Memory B cell (primary cell): ENCODE measurements at places on chromosomes 2 and 18.

- H3K4me3 ChIP-seq: no peak overlapping the region
- H3K27me3 ChIP-seq: no peaks in the 10 kb centered on the region
- H3K27ac ChIP-seq: no peak overlapping the region
- H3K4me1 ChIP-seq: no peaks in the 10 kb centered on the region
These were observed 326.3 kb downstream of the GBX2 start for GRCh38 chr2:235841863-235842262.

DNA sequence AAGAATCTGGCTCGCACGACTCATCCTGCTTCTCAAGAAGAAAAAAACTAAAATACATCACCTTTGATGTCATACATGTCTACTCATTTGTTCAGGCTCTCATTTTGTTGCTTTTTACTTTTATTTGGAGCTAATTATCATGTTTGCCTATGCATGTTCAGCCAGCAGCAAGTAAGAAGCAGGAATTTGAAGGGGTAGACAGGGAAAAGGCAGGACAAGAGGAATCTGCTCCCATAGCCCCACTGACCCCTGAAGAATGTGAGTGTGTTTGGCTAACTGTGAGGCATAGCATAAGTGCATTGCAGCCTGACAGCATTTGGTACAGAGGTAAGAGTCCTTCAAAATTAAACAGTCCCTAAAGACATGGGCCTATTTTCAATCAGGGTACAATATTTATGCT is 72.7 kb downstream of the NYAP2 start:
- no peaks in the 10 kb centered on the region for H3K27me3 ChIP-seq
- DNase-seq: no peak
- H3K27ac ChIP-seq: no peak overlapping the region
- no peak overlapping the region for H3K4me3 ChIP-seq

DNA sequence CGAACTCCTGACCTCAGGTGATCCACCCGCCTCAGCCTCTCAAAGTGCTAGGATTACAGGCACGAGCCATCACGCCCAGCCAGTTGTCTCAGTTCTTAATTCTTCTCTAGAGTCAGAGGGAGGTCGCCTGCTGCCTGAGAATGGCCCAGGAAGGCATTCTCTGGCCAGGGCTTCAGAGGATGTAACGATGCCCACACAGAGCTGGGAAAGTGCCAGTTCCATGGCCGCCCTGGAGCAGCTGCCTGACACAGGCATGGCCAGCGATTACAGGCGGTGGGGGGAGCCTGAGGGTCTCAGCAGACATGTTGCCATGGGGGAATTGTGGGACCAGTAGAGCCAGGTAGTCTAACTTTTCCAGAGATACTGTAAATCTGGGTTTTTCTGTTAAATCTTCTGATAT is 25.6 kb upstream of the DNMT3A start:
- no peaks in the 10 kb centered on the region for H3K27me3 ChIP-seq
- DNase-seq: no peak
- H3K4me1 ChIP-seq: peaks cover 11% of the 10 kb centered on the region
- H3K4me3 ChIP-seq: no peak overlapping the region
- no peaks in the 10 kb centered on the region for H3K36me3 ChIP-seq
- H3K27ac ChIP-seq: no peak overlapping the region

- H3K4me1 ChIP-seq: no peaks in the 10 kb centered on the region
- H3K36me3 ChIP-seq: no peaks in the 10 kb centered on the region
- no peak overlapping the region for H3K27ac ChIP-seq
These were observed 120.3 kb upstream of the DSEL start for GRCh38 chr18:67636597-67637385.

DNA sequence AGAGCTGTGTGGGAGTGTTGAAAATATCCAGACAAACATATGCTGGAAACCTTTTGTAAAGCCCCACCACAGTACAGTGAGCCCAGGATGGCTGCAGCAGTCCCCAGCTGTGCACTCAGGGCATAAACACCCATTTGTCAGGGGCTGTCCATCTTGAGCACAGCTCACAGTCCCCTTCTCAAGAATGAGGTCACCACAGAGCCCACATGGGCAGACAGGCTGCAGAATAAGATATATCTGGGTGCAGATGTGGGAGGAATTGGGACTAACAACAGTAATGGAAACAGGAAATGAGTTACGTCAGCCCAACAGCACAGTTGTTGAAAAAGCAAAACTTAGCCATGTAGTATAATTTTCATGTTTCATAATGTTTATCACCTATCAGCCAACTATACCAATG is 219.6 kb downstream of the ETAA1 start:
- no peaks in the 10 kb centered on the region for H3K27me3 ChIP-seq
- no peak for DNase-seq
- no peaks in the 10 kb centered on the region for H3K36me3 ChIP-seq
- no peaks in the 10 kb centered on the region for H3K4me1 ChIP-seq
- no peak overlapping the region for H3K4me3 ChIP-seq
- H3K27ac ChIP-seq: no peak overlapping the region

- H3K4me3 ChIP-seq: no peak overlapping the region
- H3K36me3 ChIP-seq: no peaks in the 10 kb centered on the region
- H3K27me3 ChIP-seq: no peaks in the 10 kb centered on the region
- peaks cover 12% of the 10 kb centered on the region for H3K4me1 ChIP-seq
- no peak for DNase-seq
- H3K27ac ChIP-seq: no peak overlapping the region
These were observed 29.0 kb upstream of the ATL2 start for GRCh38 chr2:38405917-38406596.

GRCh38 chr2:230938098-230938497 is 13.1 kb upstream of the GPR55 start:
- peaks cover 9% of the 10 kb centered on the region for H3K4me1 ChIP-seq
- H3K27ac ChIP-seq: no peak overlapping the region
- DNase-seq: no peak
- peaks cover 9% of the 10 kb centered on the region for H3K27me3 ChIP-seq

- no peak overlapping the region for H3K27ac ChIP-seq
- DNase-seq: no peak
- no peak overlapping the region for H3K4me3 ChIP-seq
- H3K27me3 ChIP-seq: peaks cover 25% of the 10 kb centered on the region
These were observed 399.0 kb upstream of the ID2 start for GRCh38 chr2:8282858-8283252.

DNA sequence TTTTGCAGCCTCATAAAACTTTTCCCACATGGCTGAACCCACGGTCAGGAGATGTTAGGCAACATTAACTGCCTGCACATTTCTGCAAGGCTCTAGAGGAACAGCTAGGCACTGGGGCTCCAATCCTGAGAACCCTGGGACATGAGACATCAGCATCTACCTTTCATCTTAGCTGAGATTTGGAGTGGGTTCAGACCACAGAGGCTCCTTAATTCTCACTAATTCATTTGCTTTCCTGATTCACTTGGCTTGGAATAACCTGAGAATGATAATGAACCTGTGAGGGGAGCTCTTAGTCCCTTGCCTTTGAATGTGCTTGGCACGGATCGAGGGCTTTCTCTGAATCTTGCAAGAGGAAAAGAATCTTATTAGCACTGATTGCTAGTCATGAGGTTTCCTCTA is 266.2 kb downstream of the FIGN start:
- H3K4me1 ChIP-seq: no peaks in the 10 kb centered on the region
- H3K27ac ChIP-seq: no peak overlapping the region
- H3K4me3 ChIP-seq: no peak overlapping the region
- no peak for DNase-seq
- H3K27me3 ChIP-seq: peaks cover 2% of the 10 kb centered on the region

DNA sequence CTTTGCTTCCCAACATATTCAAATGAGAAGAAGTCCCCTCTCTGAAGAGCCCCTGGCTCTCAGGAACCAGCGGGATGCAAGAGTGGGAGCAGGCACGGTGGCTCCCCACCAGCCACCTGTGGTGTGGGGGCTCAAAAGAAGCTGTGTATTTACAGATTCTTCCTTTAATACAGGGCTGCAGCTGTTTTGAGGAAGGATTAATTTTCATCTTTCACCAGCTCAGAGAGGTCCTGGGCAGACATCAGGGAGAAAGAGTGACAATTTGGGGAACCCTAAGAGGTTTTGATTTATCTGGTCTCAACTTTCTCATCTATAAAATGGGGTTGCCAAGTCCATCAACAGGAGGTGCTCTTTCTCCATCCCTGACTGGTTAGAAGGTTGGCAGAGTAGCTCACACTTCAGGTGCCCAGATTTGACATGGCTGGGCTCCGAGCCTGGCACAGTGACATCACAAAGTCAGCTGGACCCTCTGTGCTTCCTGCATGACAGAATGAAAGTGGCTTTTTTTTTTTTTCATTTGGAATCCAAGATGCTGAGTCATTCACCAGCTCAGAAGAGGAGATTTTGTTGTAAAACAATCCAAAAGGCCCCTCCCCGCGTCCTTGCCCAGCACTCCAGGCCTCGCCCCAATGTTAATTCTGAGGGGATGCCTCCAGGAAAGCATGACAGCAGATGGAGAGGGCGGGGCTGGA is 15.5 kb upstream of the SIX2 start:
- no peaks in the 10 kb centered on the region for H3K36me3 ChIP-seq
- no peak overlapping the region for H3K27ac ChIP-seq
- no peak overlapping the region for H3K4me3 ChIP-seq
- no peaks in the 10 kb centered on the region for H3K4me1 ChIP-seq
- no peak for DNase-seq
- peaks cover 10% of the 10 kb centered on the region for H3K27me3 ChIP-seq

DNA sequence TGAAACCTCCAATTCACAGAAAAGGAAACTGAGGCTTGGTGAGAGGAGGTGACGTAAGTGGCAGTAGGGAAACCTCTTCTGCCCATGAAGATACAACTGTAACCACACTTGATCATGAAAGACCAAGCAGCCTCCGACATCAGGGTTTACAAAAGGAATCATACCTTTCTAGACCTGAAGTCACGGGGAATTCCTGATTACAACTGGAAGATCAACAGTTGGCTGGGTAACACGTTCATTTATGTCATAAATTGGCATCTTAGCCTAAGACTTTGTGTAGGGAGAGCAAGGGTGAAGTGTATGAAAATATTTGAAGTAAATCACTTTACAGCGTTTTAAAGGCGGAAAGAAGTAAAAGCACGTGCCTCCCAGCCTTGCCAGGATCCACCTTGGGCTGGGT is 922 bp downstream of the HS1BP3 start:
- peak overlapping the region; percentile 88 for H3K4me3 ChIP-seq
- peak overlapping the region; percentile 94 for H3K27ac ChIP-seq
- H3K4me1 ChIP-seq: peaks cover 37% of the 10 kb centered on the region
- peaks cover 1% of the 10 kb centered on the region for H3K27me3 ChIP-seq
- DNase-seq: no peak
- peaks cover 3% of the 10 kb centered on the region for H3K36me3 ChIP-seq

GRCh38 chr2:149994057-149994728 is 406.6 kb upstream of the MMADHC start:
- H3K4me3 ChIP-seq: no peak overlapping the region
- no peak overlapping the region for H3K27ac ChIP-seq
- DNase-seq: no peak
- H3K4me1 ChIP-seq: no peaks in the 10 kb centered on the region

GRCh38 chr2:113756355-113757137 is at the start of gene SLC35F5:
SLC35F5 (minus strand) TSS chr2:113756642; CDS start chr2:113756409, 233 bp downstream.
- peaks cover 8% of the 10 kb centered on the region for H3K4me1 ChIP-seq
- DNase-seq: peak; percentile 99
- H3K27me3 ChIP-seq: no peaks in the 10 kb centered on the region

DNA sequence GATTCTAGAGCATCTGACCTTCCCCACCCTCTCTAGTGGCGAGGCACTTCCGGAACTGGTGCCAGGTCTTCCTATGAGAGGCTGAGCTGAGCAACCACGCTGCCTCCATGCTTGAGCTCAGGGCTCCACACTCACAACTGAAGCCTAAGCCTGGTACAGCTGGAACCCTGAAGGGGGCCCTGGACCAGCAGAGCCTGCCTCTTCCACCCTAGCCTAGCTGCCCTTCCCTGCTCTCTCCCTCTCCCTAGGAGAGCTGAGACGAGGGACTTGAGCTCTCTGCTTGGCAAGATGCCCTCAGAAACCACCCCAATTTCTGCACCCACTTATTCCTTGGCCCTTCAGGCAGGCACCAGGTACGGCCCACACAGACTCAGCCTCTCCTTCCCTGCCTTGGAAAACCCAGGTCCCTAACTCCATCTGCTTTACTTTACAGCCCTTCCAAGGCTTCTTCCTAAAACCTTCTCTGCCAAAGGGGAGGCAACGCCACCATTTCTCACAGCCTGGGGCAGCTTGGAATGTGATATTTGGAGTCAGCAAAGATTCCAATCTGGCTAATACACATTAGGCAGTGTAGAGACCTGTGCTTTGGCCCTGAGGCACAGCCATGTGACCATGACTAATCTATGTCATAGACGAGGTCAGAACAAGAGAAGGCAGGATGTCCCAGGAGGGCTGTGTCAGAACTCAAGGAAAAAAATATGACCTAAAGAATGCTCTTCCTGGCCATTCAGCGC is 18.8 kb downstream of the COX7A2L start:
- H3K27me3 ChIP-seq: no peaks in the 10 kb centered on the region
- H3K4me3 ChIP-seq: no peak overlapping the region
- no peak for DNase-seq
- H3K4me1 ChIP-seq: peaks cover 11% of the 10 kb centered on the region
- H3K36me3 ChIP-seq: peaks cover 35% of the 10 kb centered on the region
